ENCODE measurements at places on chromosomes 3 and 15.

DNA sequence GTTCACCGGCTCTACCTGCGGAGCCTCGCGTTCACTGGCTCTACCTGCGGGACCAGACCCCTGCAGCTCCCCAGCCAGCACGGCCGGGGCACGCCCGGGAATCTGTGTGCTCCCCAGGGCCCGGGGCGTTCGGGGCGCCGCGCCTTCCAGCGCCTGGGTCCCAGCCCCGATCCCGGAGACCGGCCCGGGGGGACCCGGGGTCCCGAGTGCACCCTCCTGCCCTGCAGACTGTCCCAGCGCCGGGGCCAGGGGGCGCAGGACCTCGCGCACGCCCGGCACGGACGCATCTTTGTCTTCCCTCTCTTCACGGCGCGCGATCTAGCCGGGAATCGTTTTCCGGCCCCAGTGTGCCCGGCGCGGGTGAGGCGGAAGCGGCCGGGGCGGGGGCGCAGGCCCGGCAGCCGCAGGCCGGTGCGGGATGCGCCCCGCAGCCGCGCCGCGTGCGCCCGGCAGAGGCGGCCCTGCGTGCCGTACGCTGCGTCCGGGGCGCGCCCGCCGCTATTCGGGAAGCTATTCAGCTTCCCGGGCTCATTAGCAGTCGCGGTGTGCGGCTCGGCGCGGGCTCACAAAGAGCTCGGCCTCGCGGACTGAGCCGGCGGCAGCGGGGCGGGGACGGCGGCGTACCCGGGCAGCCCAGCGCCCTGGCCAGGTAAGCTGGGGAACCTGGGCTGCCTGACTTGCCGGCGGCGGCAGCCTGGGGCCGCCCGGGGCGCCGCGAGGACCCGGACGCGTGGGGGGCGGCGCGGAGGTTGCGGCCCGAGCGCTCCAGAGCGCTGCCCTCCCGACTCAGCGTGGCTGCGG, at the start of gene APBA2:
APBA2 (plus strand) TSS at position 345 of the 801 bp plus-strand sequence. CDS start 167,911 bp downstream, outside the sequence.
- DNase-seq, result peak; percentile 39

- no peak for DNase-seq
Observed at GRCh38 chr3:184656829-184657681, 54.8 kb downstream of the MAGEF1 start.

DNA sequence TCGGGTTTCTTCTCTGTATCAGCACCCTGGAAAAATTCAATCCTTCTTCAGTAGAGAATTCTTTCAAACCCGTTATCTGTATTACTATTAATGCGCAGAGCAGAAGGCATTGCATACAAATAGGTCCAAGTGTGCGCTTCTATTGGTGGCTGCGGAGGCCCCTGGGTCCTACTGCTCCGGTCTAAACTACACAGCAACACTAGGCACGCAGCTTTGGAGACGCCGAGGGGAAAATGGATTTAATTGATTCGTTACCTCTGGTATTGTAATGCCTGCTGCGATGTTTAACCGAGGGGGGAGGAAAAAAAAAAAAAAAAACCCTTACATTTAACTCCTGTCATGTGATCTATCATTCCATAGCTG, at the start of gene ROBO1:
ROBO1 (minus strand) TSS at position 94 of the 363 bp plus-strand sequence.
- no peak for DNase-seq

DNA sequence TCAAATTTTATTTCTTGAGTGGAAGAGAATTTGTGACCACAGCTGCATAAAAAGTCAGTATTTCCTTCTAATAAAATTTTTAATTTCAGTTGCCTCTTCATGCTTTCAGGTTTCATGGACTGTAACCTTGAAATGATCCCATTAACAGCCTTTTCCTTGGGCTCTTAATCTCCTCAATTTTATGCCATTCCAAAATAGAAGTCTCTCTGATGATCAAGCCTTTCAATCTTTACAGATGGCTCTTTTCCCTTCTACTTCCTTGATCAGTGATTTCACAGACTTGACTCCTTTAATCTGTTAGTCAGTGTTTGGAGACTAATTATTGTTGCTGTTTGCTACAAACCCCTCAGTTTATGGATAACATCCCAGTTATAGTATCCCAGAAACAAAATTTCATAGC, 11.9 kb downstream of the TSC22D2 start:
- no peak for DNase-seq

- no peak for DNase-seq
Observed at GRCh38 chr3:82222401-82222800, 461.0 kb upstream of the GBE1 start.

GRCh38 chr15:101411085-101411484, 78.4 kb downstream of the PCSK6 start:
- no peak for DNase-seq

DNA sequence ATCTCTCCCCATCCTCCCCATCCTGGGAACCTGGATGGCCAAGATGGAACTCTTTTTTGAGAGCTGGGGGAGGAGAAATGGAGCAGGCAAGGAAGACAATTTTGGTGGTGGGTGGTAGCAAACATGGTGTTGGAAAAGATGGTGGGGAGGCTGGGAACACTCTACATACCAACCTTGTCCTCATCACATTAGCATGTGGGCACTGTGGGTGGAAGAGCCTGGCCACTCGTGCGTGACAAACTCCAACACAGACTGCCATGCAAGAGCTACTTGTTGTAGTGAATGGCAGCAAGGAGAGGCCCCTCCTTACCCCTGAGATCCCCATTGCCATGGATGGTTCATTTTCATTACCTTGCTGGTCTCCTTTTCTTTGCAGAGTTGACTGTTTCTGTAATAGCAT, 262.6 kb downstream of the RPLP1 start:
- DNase-seq, result no peak

DNA sequence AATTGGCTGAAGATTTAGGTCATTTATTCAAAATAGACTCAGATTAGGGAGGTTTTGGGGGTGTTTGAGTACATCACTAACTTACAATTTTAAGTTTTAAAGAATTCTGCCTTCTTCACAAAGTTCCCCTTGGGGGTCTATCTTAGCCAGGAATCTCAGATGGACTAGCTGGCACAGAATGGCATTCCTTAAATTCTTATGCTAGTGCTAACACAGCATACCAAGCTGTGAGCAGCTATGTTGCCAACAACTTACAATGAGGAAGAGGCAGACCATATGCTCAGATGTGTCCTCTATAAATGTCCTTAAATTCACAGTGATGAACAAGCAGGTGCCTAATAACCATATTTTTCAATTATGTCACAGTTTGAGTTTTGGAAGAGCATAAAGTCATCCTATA, 60.9 kb upstream of the NPHP3 start:
- DNase-seq, result no peak

- no peak for DNase-seq
Observed at GRCh38 chr15:56410721-56411120, 45.5 kb downstream of the TEX9 start.

DNA sequence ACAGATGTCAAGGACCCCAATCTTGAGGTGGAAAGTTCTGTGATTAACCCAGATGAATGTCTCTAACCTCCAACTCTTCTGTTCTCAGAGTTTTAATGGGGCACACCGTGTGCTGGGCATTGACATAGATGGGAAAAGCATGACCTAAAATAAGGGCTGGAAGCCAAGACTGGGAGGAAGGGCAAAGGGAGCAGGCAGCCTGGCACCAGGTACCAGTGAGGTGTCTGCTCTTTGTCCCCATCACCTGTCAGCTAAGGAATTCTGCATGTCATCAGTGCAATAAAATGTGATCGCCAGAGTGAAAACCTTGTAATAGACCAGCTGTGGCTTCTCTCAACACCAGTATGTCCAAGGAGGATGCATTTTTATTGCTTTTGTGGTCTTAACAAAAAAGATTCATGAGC, 143.5 kb upstream of the TPM1 start:
- DNase-seq, result no peak
